Activated T-cell treated with anti-CD3 and anti-CD28 coated beads, Interleukin-2, amount 50 U/mL, for 72 hours (primary cell): ENCODE measurements at places on chromosomes 3 and 15.

DNA sequence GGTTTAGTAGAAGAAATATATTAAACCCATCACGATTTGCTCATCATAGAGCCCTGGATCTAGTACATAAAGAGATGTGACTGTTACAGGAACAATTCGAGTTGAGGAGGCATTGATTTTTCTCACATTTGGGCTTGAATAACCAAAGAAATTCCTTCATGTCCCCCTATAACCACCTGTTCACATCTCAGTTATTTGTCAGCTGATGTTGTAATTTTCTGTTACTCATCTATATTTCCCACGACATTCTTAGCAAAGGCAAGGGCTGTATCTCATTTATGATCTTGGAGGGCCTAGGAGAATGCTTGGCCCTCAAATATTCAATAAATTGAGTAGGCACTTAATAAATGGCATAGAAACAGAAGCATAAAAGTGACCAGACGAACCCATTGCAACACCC is 36.4 kb upstream of the GYG1 start:
- DNase-seq: no peak

DNA sequence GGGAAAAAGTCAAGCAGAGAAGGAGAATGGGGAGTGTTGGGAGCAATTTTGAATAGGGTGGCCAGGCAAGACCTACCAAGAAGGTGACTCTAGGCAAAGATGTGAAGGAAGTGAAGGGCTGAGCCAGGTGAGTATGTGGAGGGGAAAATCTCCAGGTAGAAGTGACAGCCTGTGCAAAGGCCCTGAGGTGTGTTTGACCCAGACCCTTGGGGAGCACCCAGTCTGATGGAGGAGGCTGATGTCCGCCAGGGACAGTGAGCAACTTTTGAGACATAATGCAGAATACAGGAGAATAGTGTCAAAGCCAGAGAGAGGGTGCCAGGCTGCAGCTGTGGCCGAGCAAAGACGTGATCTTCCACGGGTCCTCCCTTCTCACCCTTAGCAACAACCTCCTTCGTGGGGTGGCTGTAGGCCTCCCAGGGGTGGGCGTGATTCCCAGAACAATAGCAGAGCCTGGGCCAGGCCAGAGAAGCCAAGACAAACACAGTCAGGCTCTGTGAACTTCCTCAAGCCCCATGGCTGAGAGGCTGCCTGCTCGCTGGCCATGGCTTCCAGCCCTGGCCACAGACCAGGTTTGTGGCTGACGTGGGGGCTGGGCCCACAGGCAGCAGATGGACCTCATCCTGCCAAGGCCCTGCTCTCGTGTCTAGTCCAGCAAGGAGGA is 58.1 kb downstream of the SLC6A6 start:
- no peak for DNase-seq

DNA sequence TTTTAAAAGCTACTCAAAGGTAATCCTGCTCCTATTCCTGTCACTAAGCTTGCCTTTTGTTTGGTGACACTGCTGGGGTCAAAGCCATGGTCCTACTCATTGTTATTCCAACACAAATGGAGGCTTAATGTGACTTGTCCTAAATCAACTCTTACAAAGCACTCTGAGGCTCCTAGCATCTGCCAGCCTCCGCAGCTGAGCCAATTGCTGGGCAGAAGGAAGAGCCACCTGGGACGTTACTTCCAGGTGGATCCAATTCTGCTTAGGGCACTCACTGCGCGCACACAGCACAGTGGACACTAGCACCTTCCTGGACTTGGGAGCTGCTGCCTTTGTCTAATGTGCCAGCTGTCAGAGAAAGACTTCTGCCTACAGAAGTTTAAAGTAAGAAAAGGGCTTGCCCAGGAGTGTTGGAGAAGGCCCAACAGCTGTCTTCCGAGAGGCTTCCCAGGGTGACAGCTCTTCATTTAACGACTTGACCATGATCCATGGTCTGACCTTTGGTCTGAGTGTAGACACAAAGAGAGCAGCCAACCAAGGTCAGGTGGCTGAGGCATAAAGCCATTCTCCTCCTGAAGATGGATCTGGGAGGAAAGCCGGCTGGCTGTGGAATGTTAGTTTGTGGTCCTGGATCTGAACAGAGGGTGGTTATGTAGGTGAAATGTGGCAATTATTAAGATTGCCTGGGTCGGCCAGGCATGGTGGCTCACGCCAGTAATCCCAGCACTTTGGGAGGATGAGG is 102.2 kb downstream of the AQP9 start:
- DNase-seq: no peak

DNA sequence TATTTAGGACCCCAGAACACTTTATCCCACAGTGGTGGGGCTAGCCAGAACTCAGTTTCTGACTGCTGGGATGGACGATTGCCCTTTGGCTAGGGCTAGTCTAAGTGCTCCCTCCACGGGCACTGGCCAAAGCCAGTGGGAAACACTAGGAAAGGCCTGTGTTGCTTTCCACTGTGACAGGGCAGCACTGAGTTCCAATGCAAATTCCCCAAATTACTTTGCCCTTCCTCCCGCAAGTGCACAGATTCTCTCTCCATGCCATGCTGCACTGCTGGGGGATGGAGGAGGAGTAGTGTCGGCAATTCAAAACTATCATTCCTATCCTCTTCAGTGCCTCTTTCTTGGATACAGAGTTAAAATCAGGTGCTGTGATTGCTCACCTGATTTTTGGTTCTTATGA is 100.0 kb downstream of the SH3GL3 start:
- no peak for DNase-seq
